ENCODE measurements at places on chromosomes 5 and 9.

- no peak for DNase-seq
These were observed 15.7 kb downstream of the GRAMD2B start for GRCh38 chr5:126438868-126439267.

DNA sequence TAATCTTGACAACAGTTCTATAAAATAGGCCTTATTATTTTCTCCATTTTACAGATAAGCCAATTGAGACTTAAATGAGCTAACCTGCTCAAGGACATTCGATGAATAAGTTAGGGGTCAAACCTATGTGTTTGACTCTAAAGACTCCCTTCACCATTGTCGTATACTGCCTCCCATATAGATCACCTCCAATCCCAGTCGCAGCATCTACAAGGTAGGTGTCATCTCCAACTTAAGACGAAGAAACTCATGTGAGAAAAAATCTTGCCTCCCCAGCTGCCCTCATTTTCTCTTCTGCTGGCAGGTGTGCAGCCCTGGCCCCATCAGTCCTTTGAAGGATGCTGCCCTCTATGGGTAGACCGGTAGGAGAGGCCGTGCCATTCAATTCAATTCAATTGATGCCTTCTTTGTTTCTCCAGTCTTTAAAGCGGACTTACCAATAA lies 75.2 kb upstream of the SMARCA2 start:
- no peak for DNase-seq

DNA sequence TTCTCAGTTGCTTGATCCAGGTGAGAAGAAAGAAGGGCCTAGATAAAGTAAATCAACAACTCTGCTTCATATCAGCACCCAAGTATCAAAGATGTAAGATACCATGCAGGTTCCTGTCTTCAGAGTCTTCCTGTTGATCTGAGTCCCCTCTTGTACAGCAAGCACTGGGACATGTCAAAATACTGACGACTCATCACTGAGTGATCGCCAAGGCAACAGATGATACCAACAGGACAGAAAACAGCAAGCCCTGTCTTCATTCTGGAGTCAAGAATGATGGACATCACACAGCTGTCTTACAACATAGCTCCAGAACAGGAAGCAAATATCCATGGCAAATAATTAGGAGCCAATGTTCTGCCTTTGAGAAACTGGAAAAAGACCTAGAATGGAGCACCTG lies 83.7 kb downstream of the TARS1 start:
- no peak for DNase-seq

GRCh38 chr9:26296910-26297572 lies 595.6 kb downstream of the CAAP1 start:
- no peak for DNase-seq

GRCh38 chr5:179827680-179828079 lies 7.0 kb downstream of the SQSTM1 start:
- DNase-seq, result no peak

DNA sequence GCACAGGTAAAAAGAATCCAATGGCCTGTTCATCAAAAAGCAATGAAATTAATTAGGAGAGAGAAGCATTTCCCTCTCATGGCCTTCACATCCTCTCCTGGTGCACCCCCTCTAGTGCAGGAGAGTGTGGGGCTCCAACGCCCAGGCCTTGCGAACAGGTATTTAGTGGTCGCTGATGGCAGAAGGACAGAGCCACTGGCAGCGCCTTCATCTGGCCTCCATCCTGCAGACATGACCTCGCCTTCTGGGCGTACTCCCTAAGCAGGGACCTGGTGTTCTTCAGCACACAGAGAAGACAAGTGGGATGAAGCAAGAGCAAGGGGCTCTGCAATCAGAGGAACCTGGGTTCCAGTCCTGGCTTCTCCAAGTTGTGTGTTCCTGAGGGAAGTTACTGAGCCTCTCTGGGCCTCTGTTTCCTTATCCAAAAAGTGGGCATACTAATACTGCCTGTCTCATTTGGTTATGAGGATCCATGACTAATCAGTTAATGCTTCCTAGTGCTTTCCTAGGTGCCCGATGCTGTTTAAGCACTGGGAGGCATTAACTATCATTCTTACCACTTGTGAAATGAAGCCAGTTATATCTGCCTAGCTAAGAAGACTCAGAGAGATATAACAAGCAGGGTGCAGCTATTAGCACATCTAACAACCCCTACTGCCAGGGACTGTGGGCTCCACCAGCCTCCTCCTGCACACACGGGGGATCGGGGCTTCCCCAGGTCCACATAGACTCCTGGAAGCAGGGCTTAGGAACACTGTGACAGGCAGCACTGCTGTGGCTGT lies 77.3 kb downstream of the SEMA4D start:
- DNase-seq, result no peak

GRCh38 chr5:177103523-177104253 lies 17.0 kb downstream of the FGFR4 start:
- no peak for DNase-seq

- no peak for DNase-seq
These were observed 160.6 kb downstream of the NFIB start for GRCh38 chr9:14153310-14153720.
